ENCODE measurements at places on chromosomes 12 and 14.

- DNase-seq: no peak
Observed at GRCh38 chr14:50021261-50022031, 94.9 kb downstream of the VCPKMT start.

- no peak for DNase-seq
Observed at GRCh38 chr14:65071544-65071943, 30.8 kb downstream of the MAX start.

- DNase-seq: no peak
Observed at GRCh38 chr14:100772607-100773165, 46.0 kb downstream of the DLK1 start.

DNA sequence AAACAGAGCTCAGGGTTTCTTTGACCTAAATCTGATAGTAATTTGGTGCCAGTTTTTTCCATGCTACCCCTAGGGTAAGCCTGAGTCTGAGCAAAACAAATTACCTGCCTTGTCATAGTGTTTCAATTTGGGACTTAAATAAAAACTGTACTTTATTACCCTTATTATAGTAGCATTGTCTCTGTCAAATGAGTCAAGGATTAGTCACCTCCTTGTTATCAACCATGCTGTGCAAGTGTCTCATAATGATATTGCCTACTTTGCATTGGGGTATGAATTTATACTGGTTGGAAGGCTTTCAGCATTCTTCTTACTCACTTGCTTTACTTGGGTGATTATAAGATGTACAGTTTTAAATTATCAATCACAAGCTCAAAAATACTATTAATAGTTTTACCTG, 380.0 kb downstream of the LRFN5 start:
- DNase-seq: no peak
